ENCODE measurements at places on chromosomes 5 and 9.

DNA sequence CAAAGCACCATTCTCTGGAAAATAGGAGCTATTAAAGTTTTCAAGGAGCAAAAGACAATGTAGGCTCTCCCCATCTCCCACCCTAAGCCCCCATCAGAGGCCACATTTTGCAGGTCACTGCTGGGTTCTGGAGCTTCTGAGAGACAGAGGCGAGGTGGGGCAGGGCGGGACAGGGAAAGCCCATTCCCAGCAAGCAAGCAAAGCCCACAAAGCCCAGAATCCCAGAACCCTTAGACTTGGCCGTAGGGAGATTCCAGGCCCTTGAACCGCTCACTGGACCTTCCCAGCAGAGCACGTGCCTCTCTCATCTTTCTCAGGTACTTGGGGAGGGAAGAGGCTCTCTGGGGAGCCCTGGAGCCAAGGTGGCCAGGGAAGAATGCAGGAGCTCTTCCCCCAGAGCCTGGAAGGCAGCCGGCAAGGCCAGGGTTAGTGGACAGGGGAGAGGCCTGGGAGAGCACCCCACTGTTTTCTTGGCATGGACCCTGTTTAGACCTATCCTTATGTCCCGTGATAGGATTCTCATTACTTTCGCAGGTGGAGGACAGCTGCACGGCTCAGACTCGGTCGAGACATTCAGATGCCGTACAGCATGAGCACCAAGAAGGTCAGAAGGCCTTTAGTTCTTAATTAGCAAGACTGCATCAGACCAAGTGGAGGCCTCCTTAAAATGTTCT is 52.4 kb downstream of the ZNF354C start:
- no peak for DNase-seq

DNA sequence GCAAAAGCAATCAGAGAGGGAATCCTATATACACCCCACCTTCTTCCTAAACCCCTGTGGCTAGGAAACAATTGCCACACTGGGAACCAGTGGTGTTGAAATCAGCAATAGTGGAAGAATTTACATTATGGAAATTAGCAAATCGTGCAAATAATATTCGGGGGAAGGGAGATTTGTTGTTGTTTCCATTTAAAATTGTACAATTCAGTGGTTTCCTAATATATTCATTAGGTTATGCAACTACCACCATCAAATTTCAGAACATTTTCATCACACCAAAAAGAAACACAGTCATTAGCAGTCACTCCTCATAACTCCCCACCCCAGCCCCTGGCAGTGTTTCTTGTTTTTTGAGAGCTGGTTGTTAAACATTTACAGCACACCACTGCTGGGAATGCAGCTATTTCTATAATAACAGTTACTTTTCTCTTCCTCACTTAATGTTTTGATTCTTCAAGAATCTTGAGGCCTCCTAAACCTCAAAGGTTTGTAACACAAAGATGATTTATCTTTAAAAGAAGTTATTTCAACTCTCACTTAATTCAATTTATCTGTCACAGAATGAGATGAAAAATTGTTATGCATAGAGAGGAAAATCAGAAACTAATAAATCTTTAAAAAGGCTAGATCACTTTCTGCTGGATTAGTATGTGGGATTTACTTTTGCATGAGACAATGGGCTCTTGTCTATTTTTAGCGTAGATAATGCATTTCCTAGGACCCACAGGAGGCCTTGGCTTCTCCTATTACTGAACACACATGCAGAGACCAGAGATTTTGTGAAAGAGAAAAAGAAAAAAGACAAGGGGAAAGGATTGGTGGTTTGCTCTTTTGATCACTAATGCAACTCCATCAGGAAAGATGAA is 91.8 kb upstream of the DAPK1 start:
- DNase-seq = no peak

DNA sequence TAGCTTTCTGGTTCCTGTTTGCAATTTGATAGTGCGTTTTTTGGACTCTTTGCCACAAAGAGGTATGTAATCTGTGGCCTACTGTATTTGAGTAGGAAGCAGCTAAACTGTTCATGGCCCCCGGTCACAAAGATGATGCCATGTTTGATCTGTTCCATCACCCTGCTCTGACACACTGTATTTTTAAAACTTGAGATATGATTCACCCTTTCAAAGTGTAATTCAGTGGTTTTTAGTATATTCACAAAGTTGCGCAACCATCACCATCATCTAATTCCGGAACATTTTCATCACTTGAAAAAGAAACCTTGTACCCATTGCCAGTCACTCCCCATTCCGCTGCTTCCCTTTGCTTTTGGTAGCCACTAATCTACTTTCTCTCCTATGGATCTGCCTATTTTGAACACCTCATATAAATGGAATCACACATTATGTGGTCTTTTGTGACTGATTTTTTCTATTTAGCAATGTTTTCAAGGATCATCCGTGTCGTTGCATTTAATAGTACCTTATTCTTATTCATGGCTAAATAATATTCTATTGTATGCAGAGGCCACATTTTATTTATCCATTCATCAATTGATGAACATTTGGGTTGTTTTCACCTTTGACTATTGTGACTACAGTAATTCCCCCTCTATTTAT is 141.6 kb downstream of the NR3C1 start:
- no peak for DNase-seq

DNA sequence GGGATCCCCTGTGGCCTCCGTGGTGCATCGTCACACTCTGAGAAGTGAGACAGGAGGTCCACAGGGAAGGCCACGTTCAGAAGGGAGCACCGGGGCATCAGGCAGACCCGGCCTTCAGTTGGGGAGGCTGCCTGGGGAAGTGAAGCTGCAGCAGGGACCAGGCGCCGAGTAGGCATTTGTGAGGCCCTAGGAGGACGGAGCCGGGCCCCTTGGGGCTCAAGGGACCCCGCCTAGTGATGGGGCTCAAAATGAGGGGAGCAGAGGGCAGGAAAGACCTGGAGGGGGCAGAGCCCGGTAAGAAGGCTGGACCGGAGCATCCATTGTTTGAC is 85.4 kb upstream of the FAM120A start:
- no peak for DNase-seq

DNA sequence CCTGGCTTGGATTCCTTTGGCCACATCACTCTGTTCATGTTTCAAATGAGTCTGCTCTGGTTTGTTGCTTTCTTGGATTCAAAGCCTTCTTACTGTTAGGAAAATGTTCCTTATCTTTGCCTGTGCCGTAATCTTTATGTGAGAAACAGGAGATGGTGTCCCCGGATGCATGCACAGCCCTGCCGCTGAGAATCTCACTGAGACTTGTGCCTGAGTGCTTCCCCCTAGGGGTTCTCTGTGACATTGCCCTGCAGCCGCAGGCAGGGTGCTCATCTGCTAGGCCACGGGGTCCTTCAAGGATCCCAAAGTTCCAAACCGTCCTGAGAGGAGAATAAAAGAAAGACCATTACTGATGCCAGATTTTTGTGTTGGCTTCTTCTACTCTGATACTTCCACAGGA is 81.4 kb upstream of the ANKRD55 start:
- no peak for DNase-seq

DNA sequence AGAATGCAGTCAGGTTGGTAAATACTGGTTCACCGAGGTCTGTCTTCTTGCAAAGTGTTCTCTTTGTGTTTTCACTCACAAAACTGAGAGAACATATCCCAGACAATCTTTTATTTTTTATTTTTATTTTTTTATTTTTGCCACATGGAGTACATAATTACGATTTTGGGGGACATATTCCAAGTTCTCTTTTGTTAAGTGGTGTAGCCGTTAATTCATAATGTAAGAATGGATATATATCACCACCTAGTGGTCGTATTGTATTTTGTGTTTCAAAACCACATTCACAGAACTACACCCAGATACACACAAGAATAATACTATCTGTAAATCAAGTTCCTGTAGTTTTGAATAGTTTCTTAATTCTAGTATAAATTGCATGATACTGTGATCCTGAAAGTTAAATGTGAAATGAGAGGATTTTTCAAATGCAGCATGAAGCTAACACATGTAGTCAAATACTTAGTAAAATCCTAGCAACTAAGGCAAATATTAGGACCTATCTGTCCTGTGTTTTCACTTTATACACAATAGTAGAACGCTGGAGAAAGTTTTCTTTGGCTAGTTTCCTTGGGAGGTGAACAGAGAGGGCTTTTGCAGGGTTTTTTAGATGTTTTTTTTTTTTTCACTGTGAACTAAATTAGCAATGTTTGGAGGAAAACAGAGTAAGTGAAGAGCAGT is 92.7 kb downstream of the VCAN start:
- DNase-seq = no peak

GRCh38 chr5:80761966-80762365 is 107.2 kb upstream of the DHFR start:
- no peak for DNase-seq

GRCh38 chr5:568809-569208 is 43.3 kb upstream of the CEP72 start:
- DNase-seq = no peak

DNA sequence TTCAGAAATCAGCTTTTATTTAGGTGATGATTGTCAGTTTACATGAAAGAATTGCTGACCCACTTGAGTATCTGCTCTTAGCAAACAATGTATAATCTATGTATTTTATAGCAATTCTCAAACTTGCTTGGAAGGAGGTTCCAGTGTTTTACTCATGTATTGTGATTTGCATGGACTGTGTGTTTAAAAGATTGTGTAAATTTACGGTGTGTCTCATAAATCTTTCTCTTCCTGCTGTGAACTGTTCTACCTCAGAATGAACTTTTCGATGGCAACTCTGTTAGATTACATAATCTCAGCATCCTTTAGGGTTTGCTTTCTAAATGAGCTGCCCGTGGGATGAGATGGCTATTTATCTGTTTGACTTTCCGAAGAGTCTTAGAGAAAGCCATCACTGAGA is 122.5 kb downstream of the MEF2C start:
- no peak for DNase-seq

DNA sequence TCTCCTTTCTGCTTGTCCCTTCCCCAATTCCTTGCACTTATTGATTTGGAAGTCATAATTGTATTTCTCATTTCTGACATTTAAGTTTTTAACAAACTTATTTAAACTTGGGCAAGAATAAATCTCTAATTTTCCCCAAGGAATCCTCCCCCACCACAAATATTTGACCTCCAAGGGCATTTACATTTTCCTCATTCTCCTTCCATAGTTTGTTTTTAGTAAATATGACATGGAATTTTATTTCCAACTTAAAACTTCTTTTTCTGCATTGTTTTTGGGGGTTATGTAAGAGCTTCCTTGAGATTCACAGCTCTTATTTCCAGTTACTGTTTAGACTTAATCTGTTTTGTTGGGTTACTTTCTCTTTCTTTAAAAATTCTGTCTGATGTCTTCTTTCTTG is 64.9 kb downstream of the ZNF618 start:
- no peak for DNase-seq

DNA sequence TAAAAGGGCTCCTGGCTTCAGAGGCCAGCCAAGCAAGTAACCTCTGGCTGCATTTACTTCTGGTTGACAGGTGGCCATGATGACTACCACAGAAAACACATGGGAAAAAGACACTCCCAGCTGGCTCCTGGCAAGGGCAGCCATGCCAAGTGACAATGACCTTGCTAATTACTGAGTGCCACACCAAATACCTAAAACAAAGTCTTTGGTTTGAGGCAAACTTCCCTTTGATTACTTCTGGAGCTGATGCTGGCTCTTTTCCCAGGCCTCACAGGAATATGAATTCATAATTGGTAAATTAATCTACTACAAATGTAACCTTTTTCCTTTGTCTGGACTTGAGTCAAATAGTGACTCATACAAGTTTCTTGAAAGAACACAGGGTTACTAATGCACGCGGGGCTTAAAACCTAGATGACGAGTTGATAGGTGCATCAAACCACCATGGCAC is 61.0 kb downstream of the LPAR1 start:
- no peak for DNase-seq

GRCh38 chr9:4762886-4763541 is 22.0 kb upstream of the AK3 start:
- DNase-seq = no peak

Data from activated CD4-positive, alpha-beta T cell treated with anti-CD3 and anti-CD28 coated beads for 24 hours (primary cell).